Sciatic nerve (tissue), 2 donors: ENCODE measurements at places on chromosomes 4 and X. TPM values are rescaled to one million over a fixed set of nuclear protein-coding genes. Genes with fewer than 3 reads are reported as not detected.

CCNB3 gene
- total RNA-seq = 0.80 TPM

SH3RF1 gene
- 15.6 TPM for total RNA-seq

GRCh38 chrX:55201930-55202579 is 18.1 kb upstream of the PAGE5 start:
- DNase-seq = no peak

LRIT3 gene
- 0.31 TPM for total RNA-seq

DNA sequence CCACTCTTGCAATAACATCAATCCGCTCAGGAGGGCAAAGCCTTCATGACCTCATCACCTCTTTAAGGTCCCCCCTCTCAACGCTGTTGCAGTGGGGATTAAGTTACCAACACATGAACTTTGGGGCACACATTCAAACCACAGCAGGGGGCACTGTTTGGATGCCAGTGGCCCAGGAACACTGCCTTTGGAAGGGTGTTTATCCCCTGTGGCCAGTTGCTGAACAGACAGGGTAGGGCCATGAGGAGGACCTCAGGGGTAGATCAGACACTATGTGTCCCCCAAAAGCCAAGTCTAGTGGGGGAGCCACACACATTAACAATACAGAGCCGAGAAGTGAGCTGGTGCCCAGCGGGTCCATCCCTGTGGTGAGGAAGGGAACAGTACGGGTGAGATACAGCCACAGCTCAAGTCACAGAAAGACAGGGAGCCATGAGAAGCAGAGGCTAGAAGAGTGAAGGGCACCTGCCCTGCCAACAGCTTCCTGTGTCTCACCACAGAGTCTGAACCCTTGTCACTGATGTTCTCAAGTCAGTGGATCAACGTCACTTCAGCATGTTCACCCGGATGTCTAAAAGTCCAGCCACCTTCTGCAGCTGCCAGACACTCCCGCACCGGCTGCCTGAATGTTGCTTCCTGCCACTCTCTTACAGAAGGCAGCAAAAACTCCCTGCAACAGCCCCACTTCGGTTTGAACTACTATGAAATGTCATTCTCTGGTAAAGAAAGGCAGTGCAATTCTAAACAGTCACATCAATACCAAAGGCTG is 19.9 kb upstream of the MXD4 start:
- DNase-seq = no peak
